Renal cortex interstitium (tissue), 15 donors: ENCODE measurements at places on chromosomes 2 and 18.

GRCh38 chr2:165113414-165113813, 90.4 kb downstream of the SCN3A start:
- DNase-seq, result no peak

DNA sequence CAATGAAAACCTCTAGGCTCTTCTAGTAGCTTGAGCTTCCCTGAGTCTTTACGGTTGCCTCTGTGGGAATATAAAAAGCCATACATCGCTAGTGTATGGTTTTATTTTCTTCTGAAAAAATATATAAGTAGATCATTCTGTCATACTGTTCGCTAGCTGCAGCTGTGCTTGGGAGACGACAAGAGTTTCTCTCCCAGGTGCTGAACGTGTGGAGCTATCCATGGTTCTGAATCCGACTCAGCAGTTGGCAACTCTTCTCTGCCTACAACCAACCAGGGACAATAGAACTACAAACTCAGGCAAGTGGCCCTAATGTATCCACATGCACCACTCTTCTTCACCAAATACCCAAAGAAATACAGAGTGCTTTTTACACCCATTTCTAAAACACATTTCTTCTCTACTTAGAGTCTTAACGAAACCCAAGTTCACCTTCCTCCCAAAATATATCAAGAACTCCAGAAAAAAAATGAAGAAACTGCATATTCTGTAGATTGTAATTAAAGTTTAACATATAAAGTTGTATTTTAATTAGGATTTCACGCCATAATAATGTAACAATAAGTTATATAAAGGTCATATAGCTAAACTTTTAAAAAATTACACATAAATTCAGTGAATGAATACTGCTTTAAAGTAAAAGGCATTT, 2.2 kb upstream of the KCNH7 start:
- peak; percentile 82 for DNase-seq

DNA sequence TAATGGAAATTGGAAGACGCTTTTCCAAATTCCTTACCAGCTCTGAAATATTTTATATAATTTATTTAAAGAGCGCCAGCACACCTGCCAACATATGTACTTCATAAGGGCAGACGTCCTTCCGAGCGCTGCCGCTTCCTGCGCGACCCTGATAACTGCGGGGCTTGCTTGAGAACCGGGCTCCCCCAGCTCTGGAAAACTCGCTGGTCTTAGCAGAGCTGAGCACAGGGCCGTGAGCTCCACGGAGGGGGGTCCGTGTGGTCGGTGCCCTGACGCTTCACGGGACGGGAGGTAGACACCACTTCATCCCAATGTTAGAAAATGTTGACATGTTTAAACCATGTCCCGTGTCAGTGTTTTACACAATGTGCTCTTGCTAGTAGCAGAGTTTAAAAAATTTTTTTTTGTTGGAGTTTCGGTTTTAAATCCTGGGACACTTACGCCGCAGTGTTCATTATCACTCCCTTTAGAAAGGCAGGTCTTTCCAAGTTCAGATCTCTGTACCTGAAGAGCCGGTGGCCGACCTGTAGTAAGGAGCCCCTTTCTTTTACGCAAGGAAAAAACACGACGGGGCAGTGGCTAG, 1.6 kb downstream of the NFATC1 start:
- DNase-seq, result no peak

- DNase-seq, result no peak
These were observed 1038.3 kb upstream of the ACVR2A start for GRCh38 chr2:146806364-146807005.

GRCh38 chr2:216974321-216975302, 114.7 kb upstream of the TNP1 start:
- no peak for DNase-seq

DNA sequence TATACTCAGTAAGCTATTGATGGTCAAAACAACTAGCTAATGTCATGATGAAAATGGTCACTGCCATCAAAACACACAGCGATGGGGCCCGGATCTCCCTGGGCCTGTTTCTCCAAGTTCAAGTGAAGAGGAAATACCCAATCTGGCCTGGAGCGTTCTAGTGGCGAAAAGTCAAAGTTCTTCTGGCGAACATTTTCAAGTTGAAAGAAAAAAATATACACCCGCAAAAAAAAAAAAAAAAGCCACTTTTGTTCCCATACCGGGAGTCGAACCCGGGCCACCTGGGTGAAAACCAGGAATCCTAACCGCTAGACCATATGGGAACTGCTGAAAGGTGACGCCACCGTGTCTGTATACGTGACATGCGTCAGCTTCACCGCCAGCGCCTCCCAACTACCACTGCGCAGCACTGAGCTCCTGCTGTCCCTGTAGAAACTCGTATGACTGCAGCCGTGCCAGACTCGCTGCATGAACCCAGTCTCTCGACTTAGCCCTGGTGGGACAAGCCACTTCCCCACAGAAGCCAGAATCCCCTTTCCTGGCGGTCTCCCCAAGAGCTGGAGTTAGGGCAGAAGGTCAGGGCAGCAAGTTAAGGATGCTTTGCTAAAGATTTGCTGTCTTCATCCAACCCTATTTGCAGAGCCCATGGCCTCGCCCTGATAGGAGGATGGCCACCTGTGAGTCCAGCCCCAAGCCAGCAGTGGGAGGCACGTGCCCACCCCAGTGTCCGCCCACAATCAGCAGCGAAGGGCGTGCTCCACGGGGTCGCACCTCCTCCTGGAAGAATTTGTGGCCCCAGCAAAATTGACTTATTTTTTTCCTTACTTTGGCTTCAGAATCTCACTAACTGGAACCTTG, 5.6 kb upstream of the IMP4 start:
- peak; percentile 78 for DNase-seq

GRCh38 chr18:27249933-27250332, 64.8 kb upstream of the CHST9 start:
- no peak for DNase-seq

DNA sequence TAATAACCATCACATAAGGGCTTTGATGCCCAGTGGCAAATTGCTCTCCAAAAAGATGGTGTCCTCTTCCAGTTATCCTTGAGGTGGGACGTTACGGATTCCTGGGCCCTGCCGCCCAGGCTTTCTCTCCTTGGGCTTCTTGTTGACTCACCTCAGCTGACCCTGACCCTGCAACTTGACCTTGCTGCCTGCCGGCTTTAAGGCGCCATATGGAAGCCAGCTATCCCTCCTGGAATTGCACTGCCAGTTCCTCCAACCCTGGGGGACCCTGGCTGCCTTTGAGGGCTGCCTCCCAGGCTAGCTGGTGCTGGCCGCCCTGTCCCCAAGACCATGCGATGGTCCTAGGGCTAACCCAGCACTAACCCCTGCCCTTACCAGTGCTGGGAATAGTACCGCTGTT, 28.3 kb upstream of the B3GNT7 start:
- DNase-seq, result no peak

DNA sequence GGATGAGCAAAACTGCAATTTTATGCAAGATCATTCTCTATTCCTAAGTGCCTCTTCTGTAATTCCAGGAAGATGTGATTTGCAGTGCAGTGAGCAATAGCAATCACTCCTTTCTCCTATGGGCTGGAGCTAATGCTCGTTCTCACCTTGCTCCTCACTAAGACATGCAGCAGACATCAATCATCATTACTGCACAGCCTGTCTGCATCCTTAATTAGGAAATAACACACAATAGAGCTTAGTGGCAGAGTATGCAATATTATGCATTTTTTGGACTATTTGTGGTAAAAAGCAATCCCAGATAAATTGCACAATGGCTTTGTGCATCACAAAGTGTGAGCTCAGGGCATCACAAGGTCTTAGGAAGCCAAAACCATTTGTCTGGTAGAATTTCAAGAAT, 32.6 kb upstream of the RAPH1 start:
- DNase-seq, result no peak

DNA sequence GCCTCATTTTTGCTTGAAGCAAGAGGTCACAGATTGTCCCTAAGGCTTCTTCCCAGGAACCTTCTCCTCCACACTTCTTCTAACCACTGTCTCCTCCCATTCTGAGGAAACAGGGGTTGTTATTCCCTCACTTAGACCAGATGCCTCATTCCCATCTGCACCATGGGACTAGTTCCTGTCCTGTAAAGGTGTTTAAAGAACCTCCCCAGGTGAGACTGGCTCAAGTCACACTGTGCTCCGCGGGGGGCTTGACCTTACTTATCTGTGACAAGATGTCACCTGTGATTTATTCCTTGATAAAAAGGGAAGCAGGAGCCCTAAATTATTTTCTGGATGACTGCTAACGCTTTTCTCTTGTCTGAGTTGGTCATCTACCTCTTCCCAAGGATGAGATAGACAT, 8.2 kb upstream of the CDH2 start:
- no peak for DNase-seq

DNA sequence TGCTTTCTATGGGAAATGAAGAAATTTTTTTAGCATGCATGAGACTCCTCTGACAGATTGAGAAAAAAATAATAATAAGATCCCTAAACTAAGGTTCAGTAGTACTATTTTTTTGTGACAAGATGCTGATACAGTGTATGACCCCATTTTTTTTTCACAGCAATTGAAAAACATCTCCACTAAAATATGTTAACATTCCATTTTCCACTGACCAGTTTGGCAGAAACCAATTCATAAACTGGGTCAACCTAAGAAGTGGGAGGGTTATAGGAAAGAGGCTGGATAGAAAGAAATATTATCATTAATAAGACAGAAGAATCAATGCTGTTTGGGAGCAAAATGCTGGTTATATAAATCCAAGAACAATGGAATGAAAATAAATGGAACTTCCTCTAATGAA, 182.7 kb downstream of the ANTXR1 start:
- DNase-seq, result no peak

DNA sequence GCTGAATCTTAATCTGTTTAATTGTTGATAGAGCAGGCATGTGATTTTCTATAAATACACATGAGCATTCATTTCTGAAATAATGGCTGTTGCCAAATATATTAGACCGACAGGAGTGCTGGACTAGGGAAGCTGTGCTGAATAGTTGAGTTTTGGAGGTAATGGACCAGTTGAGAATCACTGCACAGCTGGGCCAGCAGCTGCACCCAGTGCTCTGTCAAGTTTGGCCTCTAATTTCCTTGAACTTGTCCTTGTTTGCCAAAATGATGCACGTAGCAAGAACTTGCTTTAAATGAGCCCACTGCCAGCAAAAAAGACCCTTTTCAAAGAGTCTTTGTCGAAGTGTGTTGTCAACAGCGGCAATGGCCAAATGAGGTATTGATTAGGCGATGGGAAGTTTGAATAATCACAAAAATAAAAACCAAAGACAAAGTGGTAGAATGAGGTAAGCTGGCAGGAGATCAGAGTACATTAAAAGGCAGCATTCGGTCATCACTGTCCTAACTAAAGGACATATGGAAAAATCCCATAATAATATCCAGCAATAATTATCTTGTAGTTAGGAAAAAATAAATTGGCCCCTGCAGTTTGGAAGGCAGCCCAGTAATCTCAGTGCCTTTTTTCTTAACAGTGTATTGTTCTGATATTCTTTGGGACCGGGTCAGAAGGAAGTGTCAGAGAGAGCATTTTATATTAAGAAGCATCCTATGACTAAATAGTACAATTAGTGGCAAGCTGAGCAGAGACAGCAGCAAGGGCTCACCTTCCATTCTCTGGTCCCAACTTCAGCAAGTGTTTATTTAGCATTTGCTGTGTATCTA, 126.2 kb downstream of the RAPGEF4 start:
- DNase-seq, result no peak

DNA sequence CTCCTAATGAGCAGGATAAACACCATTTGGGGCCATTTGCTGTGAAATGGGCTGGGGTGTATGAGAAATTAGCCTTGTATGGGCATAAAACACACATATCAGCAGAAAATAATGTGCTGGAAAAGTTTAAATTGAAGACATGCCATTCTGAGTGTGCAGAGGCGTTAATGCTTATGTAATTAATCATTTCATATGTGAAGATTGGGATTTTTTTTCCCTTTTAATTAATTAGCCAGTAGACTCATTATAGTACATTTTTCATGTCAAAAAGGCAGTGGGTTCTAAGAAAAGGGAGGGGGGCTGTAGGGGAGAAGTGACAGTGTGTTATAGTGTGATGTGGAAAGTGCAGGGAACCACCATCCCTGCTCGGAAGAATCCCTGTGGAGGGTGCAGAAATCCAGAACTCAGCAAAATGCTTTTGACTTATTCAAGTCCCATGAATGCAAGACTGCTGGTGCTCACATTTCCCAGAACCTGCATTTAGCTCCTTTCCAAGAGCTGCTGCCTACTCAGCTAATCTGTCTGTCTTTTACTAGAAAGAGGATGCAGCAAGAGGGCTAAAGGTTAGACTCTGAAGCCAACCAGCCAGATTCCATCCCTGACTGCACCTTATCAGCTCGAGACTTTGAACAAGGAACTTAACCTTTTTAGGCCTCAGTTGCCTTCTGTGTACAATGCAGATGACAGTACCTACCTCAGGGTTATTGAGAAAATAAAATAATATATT, 11.6 kb upstream of the COX7A2L start:
- DNase-seq, result no peak

DNA sequence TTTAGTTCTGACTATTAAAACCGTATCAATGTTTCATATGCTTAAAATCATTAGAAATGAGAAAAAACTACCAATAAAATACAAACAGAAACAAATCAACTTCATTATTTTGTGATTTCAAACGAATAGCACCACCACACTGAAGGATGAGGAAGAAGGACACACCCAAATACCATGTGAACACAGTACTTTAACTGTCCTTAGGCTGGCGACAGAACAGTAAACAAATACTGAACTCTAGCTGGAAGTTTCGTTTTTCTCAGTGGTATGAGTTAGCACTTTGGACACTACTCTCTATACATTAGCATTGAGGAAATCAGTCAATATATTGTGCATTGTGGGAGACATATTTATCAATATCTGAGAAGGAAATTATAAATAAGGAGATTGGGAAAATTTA, 202.4 kb upstream of the AGAP1 start:
- no peak for DNase-seq

- no peak for DNase-seq
These were observed 145.1 kb upstream of the PID1 start for GRCh38 chr2:229416116-229416694.

GRCh38 chr2:150282771-150283371, 204.6 kb downstream of the RND3 start:
- no peak for DNase-seq

GRCh38 chr18:74063023-74063422, 84.6 kb downstream of the FBXO15 start:
- no peak for DNase-seq

- DNase-seq, result no peak
These were observed 127.8 kb downstream of the COPS8 start for GRCh38 chr2:237213315-237214022.

DNA sequence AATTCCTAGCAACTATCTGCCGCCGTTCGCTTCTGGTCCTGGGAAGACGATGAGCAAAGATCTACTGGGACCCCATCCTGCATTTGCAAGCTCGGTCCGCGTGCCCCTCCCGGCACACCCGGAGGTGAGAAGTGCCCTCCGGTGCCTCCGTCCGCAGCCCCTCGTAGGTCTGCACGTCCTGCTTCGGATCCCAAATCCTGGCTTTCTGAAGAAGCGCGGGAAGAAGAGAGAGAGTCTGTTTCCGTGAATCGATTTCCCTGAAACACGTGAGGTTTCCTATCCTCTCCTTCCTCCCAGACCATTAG, 5.0 kb upstream of the OSR1 start:
- no peak for DNase-seq

GRCh38 chr2:163123526-163123925, 285.0 kb upstream of the KCNH7 start:
- DNase-seq, result no peak

- DNase-seq, result no peak
These were observed 51.8 kb upstream of the CYRIA start for GRCh38 chr2:16717477-16717876.
